ENCODE measurements at places on chromosomes 4 and X. TPM values are rescaled to one million over a fixed set of nuclear protein-coding genes. Genes with fewer than 3 reads are reported as not detected.
A peak's percentile ranks its signal among the peaks of the same experiment; 100 is the strongest.

The ERAS gene
- total RNA-seq, result not detected

DNA sequence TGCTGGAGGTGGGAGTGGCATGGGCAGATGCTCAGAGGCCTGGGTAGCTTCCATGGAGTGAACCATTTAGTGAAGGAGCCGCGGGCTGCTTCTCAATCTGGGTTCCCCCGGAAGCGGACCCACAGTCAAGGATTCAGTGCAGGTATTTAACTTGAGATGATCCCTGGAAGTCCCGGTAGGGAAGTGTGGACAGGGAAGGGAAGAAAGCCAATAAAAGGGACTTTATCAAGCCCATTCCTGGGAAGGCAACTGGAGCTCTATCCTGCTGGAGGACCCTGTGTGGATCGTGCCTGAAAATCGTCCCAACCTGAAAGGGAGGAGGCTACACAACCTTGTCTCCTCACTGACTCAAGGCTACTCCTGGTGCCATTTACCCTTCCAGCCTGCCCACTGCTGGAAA lies 76.9 kb downstream of the DHX15 start:
- no peak for DNase-seq

DNA sequence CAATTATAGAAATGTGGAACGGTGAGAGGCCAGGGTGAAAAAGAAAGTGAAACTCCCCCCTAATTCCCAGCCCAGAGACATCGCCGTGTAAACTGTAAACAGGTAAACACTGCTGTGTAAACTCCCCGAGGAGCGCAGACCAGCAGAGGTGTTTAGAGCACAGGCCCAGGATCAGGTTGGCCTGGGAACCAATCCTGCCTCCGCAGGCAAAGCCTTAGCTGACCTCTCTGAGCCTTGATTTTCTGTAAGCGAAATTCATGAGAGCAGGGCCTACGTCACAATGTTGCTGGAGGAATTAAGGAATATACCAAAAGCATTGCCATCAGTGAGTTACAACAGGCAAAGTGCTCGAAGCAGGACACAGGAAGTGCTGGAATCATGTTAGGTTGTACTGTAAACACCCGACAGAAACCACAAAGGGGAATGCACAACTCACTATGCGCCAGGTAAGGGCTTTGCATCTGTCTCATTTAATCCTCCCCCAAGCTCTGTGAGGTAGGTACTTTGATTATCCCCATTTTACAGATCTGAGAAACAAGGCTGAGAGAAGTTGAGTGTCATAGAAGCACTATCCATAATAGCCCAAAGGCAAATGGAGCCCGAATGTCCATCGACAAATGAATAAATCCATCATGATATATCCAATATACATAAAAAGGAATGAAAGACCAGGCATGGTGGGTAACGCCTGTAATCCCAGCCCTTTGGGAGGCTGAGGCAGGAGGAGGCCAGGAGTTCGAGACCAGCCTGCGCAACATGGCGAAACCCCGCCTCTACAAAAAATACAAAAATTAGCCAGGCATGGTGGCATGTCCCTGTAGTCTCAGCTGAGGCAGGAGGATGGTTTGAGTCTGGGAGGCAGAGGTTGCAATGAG lies 30.7 kb upstream of the KIAA0232 start:
- DNase-seq, result no peak

The SRPX2 gene
- total RNA-seq, result 26.8 TPM

The DOK7 gene
- total RNA-seq, result not detected

The CENPVL1 gene
- total RNA-seq, result 0.41 TPM

DNA sequence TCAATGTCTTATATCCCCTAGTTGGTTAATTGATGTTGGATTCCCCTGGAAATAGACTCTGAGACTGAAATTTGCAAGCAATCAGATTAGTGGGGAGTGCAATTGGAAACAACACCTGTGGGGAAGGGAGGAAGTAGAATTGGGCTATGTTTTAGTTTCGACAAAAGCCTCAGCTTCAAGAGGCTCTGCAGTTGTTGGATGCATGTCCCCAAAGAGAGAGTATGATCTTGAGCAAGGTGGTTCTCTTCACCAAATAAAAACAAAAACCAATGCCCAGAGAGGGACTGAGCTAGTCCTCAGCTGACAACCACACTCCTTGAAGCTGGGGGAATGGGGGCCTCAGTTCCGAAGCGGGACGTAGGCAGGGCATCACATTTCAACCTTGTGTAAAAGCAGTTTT lies 77.1 kb downstream of the PRKG2 start:
- DNase-seq, result no peak

- DNase-seq, result peak; percentile 3
Observed at GRCh38 chrX:17944833-17945497, 83.9 kb upstream of the RAI2 start.

GRCh38 chr4:175066923-175067627 lies 148.9 kb downstream of the ADAM29 start:
- no peak for DNase-seq

DNA sequence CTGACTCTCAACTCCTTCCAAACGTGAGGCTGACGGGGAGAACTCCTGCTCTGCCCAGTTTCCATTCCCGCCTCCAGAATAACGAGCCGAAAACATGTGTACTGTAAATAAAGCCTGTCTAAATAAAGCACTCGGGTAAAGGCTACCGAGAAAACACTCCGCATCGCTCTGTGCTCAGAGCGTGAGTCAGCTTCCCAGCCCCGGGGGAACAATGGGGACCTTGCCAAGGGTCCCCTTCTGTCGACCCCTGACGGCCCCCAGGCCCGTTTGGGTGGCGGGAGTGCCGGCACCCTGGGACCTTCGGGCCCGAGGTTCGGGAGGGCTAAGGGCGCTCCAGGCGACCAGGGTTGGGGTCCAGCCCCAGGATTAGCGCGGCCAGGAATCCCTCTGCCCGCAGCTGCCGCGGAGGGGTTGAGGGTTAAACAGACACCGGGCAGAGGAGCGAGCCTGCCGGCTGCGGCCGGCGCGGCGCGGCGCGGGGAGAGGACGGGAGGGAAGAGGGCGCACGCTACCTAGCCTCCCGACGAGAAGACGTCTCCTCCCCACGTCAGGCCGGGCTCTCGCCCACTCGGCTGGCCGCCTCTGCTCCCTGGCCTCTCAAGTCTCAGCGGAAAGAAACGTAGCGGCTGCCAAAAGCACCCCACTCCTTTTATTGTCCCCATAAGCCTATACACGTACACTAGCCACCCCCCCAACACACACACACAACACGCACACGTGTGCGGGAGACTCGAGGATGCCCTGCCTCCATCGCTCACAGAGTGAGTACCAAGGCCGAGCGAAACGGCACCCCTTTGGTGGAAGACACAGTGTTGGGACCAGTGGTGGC lies 85.5 kb downstream of the BCOR start:
- DNase-seq, result peak; percentile 31

DNA sequence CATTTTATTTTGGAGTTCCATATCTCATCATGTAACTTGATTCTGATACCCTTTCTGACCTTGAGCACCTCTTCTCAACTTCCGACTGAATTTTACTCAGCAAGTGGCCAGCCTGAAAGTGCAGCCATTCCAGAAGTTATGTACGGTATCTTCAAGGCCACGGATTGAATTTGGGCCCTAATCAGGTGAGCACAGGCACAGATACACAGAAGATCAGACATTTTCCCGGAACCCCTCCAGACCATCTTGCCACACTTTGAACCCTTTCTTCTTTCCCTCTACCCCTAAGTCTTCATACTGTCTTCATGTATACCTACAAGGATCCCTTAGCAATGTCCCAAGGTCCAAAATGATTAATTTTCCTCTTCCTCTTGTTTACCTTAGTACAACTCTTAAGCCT lies 108.2 kb downstream of the FNIP2 start:
- DNase-seq, result no peak

GRCh38 chrX:46626566-46626965 lies 53.0 kb downstream of the CHST7 start:
- no peak for DNase-seq

GRCh38 chr4:6393544-6394475 lies 78.6 kb downstream of the PPP2R2C start:
- no peak for DNase-seq

DNA sequence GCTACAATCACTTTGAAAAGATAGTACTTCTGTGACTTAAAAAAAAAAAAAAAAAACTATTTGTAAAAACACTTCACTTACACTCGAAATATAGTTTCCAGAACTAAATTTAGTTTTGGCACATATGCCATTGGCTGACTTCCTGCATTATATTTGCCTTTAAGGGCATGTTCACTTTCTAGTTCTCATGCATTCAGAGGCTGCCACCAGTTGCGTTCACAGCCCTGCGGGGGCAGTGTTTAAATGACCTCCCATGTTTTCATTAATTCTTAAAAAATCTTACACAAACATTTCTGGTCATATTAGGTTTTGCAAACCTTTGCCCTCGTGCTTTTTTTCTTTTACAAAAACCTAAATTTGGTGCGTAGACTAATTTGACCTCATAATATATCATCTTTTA lies 12.4 kb upstream of the ARHGAP6 start:
- DNase-seq, result no peak

GRCh38 chrX:53227224-53227765 lies 2.3 kb upstream of the KDM5C start:
- no peak for DNase-seq

The NOX1 gene
- not detected for total RNA-seq

DNA sequence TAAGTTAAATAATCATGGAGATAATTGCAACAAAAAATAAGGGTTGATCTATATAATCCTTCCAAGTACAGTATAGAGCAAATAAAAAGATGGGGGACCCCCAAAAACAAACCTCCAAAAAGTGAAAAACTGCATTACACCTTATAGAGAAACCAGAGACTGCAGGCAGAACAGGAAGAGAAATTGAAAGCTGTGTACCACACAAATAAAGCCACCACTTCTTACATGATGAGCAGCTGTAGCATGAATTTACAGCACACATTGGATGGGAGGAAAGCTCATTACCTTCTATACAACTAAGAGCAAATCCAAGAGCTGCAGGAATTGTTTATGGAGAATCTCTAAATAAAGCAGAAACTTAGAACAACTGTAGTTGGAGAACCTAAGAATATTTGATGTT lies 152.4 kb upstream of the PDE5A start:
- DNase-seq, result no peak

GRCh38 chr4:148017801-148018200 lies 285.9 kb downstream of the ARHGAP10 start:
- peak; percentile 80 for DNase-seq

Measured in fibroblast of the aortic adventitia (primary cell).